ENCODE measurements at places on chromosomes 12 and 14.

- DNase-seq, result no peak
Observed at GRCh38 chr14:92368001-92368400, 45.0 kb downstream of the SLC24A4 start.

GRCh38 chr14:33475623-33476022 is 475.3 kb downstream of the EGLN3 start:
- peak; percentile 68 for DNase-seq

GRCh38 chr12:65838330-65838976 is 14.2 kb downstream of the HMGA2 start:
- DNase-seq, result no peak

- no peak for DNase-seq
Observed at GRCh38 chr12:107032266-107032665, 45.3 kb upstream of the MTERF2 start.

DNA sequence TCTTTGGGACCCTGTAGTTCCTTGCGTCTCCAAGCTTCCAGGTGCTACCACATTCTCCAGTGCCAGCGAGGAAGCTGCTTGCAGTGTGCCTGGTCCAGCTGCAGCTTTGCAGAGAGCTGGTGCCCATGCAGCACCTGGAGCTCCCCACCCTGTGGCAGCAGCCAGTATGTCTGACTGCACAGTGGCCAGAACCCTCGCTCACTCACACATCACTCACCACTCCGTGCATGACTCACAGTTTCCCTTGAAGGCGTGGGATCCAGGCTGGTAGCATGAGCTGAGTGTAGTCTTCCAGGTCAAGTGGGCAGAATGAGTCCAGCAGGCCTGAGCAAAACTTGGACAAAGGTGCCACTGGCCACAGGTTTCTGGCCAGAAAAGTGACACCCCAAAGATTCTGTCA is 33.6 kb downstream of the SDR9C7 start:
- no peak for DNase-seq

DNA sequence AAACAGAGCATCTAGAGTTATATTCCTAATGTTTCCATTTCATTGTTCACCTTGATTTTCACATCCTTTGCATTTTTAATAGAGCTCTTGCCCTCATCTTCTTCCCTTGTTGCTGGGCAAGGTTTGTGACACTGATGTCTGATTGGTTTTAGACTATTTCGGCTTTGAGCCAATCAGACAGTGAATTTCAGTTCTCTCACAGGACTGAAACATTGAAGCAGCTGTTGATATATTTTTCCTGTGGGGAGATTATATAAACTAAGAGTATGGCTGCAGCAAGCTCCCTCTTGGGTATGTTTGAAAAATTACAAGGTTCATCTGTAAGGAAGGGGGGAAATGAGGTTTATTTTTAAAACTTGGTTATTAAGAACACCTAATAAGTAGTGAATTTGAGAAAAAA is 51.2 kb downstream of the ATF7IP start:
- DNase-seq, result peak; percentile 90

DNA sequence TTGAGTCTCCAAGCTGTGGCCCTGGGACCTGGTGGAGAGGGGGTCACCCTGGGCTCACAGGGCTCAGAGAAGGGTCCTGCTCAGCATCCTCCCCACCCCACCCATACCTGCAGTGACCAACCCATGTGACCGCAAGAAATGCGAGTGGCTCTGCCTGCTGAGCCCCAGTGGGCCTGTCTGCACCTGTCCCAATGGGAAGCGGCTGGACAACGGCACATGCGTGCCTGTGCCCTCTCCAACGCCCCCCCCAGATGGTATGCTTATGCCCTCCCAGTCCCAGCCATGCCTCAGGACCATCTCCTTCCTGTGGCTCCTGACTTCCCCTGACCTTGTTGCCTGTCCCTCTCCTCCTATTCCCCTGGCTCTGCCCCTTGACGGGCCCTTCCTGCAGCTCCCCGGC is 6.7 kb upstream of the NXPH4 start:
- no peak for DNase-seq

DNA sequence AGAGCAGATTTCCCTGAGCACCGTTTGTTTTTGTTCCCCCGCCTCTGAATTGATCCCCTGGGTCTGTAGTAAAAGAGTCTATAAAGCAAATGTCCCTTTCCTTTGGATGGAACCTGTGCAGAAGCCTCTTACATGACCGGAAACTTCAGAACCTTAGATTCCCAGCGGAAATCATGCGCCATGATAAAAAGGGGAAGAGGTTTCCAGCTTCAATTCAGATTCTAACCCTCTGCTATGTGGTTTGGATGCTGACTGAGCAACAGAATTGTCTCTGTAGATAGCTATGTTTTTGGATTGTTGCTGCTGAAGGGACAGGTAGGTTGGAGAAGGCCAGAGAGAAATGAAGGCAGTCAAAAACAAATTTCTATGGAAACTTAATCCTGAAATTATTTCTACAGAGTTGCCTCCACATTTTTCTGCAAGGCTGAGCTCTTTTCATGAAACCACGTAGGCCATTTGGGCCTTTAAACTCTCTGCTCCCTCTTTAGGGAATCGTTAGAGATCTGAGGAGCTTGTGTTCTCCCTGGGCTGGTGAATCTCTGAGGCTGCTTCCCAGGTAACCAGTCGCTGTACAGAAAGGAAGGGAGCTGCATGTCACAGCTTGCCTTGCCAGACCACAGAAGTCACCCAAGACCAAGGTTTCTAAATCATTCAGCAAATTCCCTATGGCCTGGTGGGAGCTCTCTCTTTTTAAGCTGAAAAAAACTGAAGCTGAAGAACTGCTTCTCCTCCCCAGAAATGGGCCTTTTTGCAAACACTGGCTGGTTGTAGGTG is 28.7 kb upstream of the OR10P1 start:
- DNase-seq, result no peak

DNA sequence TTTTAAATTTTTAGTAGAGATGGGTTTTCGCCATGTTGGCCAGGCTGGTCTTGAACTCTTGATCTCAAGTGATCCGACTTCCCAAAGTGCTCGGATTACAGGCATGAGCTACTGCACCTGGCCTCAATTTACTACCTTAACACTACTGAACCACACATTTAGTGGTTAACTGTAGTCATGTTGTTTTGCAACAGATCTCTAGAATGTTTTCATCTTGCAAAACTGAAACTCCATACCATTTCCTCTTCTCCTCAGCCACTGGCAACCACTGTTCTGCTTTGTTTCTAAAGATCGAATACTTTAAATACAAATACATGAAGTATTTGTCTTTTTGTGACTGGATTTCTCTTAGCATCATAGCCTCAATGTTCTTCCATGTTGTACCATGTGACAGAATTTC is 15.4 kb upstream of the SMCO2 start:
- DNase-seq, result no peak

DNA sequence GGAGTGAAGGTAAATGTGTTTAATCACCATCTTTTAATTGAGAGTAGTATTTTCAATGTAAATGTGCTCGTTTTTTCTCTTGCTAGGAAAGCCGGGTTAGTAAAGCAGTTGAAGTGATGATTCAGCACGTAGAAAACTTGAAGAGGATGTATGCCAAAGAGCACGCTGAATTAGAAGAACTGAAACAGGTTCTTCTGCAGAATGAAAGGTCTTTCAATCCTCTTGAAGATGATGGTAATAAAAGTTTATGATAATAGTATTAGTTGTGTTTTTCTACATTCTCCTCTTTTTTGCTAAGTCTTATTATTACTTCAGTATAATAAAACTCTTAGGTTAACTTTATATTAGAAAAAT is 93.9 kb downstream of the DNAI7 start:
- no peak for DNase-seq

DNA sequence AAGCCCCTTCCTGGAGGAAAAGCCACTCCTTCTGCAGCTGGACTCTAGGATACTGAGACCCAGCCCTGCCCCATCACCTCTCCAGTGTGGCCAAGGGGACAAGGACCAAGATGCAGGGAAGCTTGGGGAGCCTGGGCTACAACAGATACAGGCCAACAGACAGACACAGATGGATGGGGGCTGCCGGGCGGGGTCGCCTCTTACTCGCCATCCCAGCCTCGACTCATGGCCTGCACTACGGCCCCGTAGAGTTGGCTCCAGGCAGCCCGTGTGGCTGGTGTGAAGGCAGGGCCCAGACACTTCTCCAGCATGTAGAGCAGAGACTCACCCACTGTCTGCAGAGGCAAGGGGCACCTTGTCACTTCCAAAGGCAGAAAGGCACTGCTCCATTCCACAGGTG is 4.7 kb downstream of the NGB start:
- no peak for DNase-seq

- DNase-seq, result peak; percentile 48
Observed at GRCh38 chr12:90940872-90941499, 14.0 kb downstream of the CCER1 start.

GRCh38 chr14:61323970-61324369 is 2.6 kb downstream of the PRKCH start:
- DNase-seq, result no peak

DNA sequence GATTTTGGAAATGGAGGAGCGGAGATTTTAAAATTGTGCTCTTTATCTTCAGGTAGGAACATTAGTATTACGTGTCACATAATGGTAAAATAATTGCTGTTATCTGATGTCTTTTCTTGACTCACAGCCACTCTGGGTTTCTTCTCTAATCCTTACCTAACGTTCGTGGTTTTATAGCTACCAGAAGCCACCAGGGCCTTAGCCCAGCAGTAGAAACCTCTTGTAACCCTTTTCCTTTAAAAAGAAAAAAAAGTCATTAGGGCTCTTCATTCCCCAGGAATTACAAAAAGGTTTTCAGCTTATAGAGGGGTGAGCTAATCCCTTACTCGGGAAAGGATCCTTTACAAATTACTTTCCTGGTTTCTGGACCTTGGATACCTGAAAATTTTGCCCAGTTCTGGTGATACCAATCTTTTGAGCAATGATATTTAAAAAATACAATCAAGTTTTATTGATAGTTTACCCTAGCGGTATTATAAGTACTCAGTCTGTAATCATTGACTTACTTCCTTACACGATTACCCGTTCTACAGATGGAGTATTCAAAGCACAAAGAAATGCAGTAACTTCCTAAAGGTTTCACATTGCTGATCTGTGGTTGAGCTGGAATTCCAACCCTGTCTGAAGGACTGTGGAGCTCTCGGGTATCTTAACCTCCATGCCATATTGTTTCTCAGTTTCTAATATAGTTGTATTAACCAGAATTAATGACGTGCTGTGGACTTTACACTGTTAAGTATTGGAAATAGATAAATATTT is 1.6 kb downstream of the GABARAPL1 start:
- DNase-seq, result peak; percentile 67

- peak; percentile 49 for DNase-seq
Observed at GRCh38 chr12:94100990-94101737, 47.2 kb upstream of the PLXNC1 start.

GRCh38 chr12:113267621-113268020 is 46.4 kb downstream of the TPCN1 start:
- DNase-seq, result no peak

GRCh38 chr12:121483949-121484348 is 84.0 kb downstream of the RNF34 start:
- no peak for DNase-seq

GRCh38 chr12:19402743-19403431 is 36.4 kb upstream of the AEBP2 start:
- DNase-seq, result peak; percentile 87

GRCh38 chr12:38610808-38611350 is 294.3 kb downstream of the ALG10B start:
- no peak for DNase-seq

- DNase-seq, result no peak
Observed at GRCh38 chr12:53782093-53782703, 30.4 kb upstream of the CISTR start.

DNA sequence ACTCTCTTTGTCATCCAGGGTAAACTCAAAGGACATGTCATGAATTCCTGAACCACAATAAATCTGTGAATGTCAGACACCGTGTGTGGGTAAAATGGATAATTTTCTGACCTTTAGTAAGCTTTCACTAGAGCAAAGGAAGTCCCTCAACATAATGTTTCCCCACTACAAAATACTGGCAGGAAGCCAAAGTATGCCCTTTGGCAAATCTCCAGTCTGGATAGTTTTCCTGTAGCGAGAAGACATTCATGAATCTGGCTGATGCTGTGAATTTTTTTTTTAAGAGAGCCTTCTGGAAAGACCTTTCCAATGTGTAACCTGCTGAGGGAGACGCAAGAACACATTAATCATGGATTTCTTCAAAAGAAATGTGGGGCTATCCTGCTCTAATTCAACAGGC is 389.6 kb upstream of the DDHD1 start:
- peak; percentile 24 for DNase-seq

DNA sequence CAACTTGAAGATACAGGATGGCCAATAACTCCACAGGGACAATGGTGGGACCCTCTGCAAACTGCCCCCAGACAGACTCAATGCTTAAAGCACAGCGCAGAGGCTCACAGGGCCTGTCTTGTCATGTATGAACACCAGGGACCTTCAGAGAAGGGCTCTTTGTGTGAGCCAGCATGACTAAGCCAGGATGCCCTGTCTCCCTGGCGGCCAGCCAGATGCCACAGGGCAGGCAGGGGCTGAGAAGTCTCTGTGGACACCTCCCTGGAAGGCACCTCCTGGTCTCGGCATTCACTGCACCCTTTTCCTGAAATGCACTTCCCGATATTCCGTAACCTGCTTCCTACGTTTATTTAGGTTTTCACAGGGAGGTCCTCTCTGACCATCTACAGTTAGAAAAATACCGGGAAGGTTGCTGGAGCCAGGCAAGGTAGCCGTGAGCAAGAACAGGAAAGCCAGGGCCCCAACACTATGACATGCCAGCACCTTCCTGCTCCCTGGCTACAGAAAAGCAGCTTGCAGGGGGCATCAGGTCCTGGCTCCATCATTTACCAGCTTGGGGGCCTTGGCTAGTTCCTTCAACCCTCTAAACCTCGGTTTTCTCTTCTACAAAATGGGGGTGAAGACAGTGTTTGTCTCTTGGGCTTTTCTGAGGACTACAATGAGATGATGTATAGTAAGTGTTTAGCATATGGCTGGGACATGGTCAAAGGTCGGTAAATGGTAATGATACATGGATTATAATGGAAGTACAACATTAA is 65.0 kb downstream of the PITPNM2 start:
- peak; percentile 90 for DNase-seq

DNA sequence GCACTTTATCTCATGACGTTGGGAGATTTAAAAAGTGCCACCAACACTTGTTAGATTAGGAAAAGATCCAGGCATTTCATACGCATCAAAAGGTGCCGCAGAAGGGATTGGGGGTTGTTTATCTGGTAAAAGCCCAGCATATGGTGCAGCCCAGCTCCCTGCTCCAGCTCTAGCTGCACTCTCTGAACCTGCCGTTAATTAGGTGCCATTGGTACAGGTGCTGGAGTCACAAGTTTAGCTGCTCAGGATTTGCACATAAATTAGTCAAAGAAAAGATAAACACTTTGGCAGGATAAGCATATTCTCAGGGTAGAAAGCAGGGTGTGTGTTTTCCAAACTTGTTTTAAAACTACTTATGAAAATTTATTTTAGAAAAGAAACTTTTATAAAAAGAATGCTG is 932.6 kb upstream of the TMEM132C start:
- no peak for DNase-seq

DNA sequence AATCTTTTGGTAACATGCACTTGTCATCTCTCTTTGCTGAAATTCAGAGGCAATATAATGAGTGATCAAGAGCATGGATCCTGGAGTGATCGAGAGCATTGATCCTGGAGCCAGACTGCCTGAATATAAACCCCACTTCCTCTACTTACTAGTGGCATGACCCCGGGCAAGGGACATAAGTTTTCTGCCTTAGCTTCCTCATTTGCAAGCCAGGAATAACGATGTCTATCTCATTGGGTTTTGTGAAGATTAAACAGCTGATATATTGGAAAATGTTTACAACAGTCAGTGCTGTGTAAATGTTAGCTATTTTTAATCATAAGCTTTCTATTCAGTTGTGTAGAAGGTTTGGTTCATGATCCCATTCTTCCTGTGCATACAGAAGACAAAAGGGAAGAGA is 2.4 kb upstream of the CSRNP2 start:
- DNase-seq, result no peak

- no peak for DNase-seq
Observed at GRCh38 chr12:9707356-9707755, 25.5 kb downstream of the CLECL1 start.

Measured in H4 (cell line).